ENCODE measurements at places on chromosomes 11 and 22.

DNA sequence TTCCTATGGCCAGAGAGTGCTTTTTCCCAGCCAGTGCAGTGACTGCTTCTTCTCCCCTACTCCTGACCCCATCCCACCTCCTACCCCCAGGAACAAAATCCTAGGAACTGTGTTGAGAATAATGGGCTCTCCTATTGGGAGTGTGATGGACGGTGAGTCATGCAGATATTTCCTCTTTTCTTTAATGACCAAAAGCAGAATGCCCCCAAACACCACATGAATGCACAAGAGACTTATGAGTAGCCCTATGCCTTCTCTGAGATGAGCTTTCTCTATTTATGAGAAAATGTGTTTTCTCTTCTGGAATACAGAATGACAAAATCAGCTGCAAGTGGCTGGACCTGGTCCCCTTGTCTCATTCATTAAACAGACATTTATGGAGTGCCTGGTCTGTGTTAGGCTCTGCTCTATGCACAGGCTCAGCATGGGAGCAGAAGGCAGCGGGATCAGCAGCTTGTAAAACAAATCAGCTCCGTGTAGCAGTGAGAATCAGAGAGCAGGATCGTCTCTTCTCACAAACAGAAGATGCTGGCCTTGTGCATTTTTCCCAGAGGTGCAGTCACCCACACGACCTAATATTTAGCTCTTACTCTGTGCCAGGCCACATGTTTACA is 47.5 kb upstream of the GALNT18 start:
- DNase-seq: no peak

GRCh38 chr22:21858025-21858764 is 9.2 kb downstream of the MAPK1 start:
- DNase-seq: no peak

GRCh38 chr11:113587308-113587739 is 112.1 kb upstream of the DRD2 start:
- no peak for DNase-seq

- no peak for DNase-seq
Measured at GRCh38 chr11:44977493-44977984, 26.9 kb upstream of the TP53I11 start.

DNA sequence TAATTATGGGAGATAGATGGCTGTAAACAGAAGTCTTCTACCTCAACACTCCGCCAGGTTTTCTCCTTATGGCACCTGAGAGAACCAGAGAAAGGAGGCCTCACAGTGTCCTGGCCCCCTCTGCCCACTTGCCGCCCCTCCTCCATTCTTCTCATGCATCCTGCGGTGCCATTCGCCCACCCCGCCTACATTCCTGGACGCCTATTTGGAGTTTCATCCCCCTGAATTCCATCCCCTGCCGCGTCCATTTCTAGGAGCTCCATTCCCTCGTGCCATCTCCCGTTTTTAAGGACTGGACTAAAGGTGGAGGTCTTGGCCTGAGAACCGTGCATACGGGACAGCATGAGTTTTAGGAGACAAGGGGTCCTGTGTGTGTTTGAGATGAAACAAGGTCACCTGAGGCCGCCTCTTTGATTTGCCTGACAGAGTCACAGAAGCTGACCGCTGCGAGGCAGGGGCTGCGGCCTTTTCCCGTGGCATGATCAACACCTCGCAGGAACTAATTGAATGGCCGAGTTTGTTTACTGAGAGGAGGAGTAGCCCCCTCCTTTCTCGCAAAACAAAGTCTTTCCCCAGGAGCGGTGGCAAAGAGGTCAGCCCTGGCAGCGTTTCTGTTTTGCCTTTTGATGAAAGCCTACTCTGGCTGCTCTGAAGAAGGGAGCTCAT is 246.2 kb downstream of the ST3GAL4 start:
- DNase-seq: no peak

DNA sequence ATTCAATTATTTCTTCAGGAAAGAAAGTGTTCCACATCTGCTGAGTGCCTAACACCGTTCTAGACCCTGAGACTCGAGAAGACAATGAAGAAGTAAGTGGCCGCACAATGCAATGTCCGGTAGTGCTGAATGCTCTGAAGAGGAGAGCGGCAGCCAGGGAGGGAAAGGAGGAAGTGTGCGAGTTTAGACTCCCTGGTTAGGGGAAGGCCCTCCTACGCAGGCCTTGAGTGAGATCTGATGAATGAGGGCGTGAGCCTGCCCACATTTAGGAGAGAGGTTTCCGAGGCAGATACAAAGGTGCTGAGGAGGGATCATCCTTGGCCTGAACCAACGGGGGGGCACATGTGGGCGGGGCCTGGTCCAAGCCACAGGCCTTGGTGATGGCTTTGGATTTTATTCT is 558.6 kb downstream of the NTM start:
- no peak for DNase-seq

GRCh38 chr22:44201665-44202064 is 20.9 kb downstream of the PARVG start:
- DNase-seq: no peak

- no peak for DNase-seq
Measured at GRCh38 chr22:23603266-23603665, 23.2 kb upstream of the IGLL1 start.

DNA sequence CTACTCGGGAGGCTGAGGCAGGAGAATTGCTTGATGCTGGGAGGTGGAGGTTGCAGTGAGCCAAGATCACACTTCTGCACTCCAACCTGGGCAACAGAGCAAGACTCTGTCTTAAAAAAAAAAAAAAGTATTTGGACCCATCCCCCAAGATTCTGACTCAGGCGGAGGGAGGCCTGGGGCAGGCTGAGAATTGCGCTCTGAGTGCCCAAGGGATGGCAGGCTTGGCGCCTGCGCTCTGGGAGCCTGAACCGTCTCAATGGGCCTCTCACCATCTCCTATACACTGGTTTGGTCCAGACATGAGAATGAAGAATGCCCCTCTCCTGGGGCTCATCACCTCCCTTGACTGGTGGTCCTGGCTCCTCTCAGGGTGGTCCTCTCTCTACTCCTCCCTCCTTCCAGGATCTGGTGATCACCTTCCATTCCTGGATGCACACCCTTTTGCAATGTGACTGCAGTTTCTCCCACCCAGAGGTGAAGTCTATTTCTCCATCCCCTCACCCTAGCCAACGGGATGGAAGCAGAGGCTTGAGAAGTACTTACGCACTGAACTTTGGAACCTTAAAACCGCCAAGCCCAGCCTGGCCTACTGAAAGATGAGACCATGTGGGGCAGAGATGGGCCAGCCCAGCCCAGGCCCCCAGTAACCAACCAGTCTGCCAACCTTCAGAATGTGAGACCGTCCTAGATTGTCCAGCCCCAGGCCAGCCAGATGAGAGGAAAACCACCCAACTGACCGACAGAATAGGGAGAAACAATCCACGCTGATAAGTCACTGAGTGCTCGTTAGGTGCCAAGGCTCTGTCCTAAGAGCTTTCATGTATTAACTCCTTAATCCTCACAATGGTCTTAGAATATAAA is 4.9 kb downstream of the POLR3H start:
- no peak for DNase-seq

- DNase-seq: no peak
Measured at GRCh38 chr11:19628018-19628417, 84.6 kb upstream of the NAV2 start.

DNA sequence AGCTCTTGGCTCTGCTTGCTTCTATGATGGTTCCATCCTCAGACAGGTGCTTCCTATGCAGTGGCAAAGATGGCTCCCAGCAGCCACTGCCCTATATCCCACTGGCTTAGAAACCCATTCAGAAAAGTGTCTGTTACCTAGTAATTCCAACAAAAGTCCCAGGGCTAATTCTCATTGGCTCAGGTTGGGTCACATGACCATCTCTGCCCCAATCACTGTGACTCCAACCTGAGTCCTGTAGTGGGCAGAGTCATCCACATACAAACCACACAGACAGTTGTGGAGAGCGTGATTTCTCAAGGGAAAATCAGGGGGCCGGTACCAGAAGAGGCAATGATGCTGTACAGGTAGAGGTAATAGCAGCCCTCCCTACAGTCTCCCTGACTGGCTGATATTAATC is 67.5 kb downstream of the LHFPL7 start:
- no peak for DNase-seq

DNA sequence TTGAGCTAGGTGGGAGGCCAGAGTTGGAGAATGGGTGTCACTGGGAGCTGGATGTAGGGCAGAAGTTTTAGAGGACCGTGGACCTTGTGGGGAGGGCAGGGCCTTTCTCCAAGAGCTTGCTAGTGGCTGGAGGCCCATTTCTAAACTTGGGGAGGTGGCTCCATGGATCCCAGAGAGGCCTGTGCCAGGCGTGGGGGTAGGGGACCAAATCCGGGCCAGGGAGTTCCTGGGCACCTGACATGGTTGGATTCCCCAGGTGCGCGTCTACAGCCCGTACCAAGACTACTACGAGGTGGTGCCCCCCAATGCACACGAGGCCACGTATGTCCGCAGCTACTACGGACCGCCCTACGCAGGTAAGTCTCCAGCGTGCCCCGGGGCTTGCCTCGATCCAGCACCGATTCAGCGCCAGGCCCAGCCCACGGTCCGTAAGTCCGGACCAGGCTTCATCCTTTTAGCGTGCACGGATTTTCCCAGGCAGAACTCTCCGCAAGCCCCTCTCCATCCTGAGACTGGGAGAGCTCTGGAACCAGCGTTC is 14.2 kb downstream of the PLEKHB1 start:
- no peak for DNase-seq

DNA sequence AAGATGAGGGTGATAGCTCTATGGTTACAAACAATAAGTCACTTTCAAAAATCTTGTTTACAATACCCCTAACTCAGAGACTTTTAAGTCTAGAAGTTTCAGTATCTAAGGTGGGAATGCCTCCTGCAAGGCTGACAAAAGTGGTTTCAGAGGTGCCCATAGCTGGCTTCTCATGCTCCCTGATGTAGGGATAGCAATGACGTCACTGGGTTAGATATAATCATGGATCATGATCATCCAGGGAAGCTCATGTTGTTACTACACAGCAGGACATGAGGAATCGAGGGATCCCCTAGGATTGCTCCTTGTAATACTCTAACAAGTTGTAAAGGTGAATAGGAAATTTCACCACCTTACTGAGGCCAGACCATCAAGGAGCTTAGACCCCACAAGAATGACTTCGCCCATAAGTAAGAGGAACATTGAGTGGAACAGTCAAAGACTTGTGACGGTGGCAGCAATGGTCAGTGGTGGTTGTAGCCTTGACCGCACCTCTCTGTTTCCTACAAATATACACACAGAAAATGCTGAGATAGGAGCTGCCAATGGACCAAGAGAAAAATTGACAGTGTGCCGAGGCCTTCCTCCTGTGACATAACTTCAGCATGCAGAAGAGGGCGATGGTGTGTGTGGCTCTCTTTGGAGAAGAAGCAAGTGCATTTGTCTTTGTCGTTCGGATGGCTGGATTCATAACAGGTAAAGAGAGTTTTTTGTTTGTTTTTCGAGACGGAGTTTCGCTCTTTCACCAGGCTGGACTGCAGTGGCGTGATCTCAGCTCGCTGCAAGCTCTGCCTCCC is 15.6 kb downstream of the APOL4 start:
- no peak for DNase-seq

GRCh38 chr22:32964411-32965057 is 93.6 kb downstream of the SYN3 start:
- DNase-seq: no peak

- DNase-seq: no peak
Measured at GRCh38 chr11:127412722-127413380, 412.3 kb upstream of the KIRREL3 start.

DNA sequence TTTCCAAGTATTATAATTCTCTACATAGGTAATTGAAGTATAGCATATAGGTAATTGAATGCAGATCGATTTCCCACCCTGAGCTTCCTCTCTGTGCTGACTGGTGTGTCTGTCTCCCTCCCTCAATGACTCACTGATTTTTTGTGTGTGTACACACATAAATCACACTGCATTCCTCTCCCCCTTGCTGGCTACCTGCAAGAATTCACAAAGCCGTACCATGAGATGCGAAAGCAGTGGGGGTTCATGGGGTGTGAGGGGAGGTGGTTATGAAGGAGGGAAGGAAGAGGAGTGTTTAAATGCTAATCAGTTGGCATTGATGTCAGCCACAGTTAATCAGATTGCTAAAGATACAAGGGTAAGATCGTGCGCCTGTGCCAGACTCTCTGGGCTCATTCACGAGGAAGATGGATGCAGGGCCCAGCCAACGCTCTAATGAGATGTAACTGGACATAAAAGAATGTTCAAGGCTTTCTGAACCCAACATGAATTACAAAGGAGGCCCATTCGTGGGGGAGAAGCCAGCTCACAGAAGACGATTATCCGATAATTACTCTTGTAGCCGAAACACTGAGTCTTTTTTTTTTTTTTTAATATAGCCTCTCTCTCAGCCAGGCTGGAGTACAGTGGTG is 107.4 kb downstream of the SEZ6L start:
- DNase-seq: no peak

DNA sequence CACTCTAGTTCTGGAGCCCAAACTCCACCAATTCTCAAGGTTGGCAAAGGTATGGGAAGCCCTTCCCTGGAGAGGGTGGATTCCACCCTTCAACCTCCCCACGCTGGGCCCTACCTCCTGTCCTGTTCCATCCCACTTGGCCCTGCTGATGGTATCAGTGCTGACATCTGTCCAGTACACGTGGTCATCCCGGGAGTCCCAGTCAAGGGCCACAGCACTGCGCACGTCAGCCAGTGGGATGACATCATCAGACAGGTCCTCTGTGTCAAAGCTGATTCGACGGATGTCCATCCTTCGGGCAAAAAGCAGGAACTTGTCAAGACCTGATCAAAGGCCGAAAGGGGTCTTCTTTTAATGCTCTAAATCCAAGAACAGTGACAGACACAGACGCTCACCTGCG is 32.1 kb downstream of the LRP4 start:
- DNase-seq: no peak

DNA sequence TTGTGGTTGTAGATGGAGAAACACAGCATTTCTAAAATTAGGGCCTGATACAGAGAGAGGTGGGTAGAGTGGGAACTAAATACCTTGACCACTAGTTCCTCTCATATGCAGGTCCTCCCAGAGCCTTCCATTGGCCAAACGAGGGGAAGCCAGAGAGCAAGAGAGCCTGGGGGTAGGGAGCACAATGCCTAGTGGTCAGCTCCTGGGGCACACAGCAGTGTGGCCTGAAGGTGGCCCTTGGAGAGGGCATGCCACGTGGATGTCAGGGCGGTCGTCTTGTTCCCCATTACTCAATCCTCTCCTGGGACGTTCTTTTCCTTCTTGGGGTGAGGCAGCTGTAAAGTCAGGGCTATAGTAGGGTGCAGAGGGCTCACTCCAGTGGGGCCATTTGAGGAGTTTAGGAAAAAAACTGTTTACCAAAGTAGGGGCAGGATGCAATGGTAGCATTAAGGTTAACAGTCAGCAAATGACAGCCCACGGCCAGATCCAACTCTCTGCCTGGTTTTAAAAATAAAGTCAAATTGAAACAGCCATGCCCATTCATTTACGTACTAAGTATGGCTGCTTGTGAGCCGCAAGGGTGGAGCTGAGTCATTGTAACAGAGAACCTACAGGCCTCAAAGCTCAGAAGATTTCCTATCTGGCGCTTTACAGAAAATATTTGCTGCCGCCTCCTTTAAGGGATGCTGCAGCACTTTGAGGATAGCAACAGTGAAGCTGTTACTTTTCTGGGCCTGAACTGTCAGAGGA is 7.6 kb downstream of the MYO18B start:
- no peak for DNase-seq

DNA sequence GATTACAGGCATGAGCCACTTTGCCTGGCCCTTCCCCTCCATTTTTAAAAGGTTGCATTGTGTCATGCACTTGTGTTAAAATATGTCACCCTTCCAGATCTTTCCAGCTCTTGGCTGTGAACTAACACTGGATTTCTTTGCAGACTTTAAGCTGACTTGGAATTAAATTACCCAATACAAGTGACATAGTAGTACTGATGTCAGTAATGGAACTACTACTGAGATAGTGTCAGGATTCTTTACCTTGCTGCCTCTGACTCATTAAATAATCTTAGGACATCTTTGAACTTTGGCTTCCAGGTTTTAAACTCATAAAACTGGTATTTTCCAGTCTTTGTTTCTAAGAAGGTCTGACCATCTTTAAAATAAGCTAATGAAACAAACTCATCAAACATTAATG is 51.8 kb upstream of the OR4B1 start:
- no peak for DNase-seq
